ENCODE measurements at places on chromosomes 7 and 10. TPM values are rescaled to one million over a fixed set of nuclear protein-coding genes. Genes with fewer than 3 reads are reported as not detected.

FXYD4 gene
- total RNA-seq: not detected

GDF10 gene
- total RNA-seq: 1.3 TPM

CHRM2 gene
- not detected for total RNA-seq

WNT8B gene
- total RNA-seq: not detected

LEP gene
- total RNA-seq: 11.8 TPM

OR2A1 gene
- total RNA-seq: not detected

DMBT1 gene
- 0.15 TPM for total RNA-seq

IFIT1 gene
- total RNA-seq: 7.1 TPM

HABP2 gene
- not detected for total RNA-seq

KIAA1217 gene
- total RNA-seq: 109 TPM

SYT15 gene
- 2.3 TPM for total RNA-seq

ST8SIA6 gene
- 1.2 TPM for total RNA-seq

BTBD16 gene
- 4.7 TPM for total RNA-seq

NUDT13 gene
- 0.86 TPM for total RNA-seq

TMEM236 gene
- 0.11 TPM for total RNA-seq

SPACDR gene
- 0.53 TPM for total RNA-seq

ATOH7 gene
- not detected for total RNA-seq

PPP1R17 gene
- total RNA-seq: not detected

APBB1IP gene
- total RNA-seq: 3.9 TPM

IKZF1 gene
- 7.3 TPM for total RNA-seq

LIPF gene
- total RNA-seq: not detected

SEMA3D gene
- total RNA-seq: 3.9 TPM

PRKCQ gene
- not detected for total RNA-seq

UCMA gene
- not detected for total RNA-seq

SFRP4 gene
- total RNA-seq: 0.68 TPM

TRIP6 gene
- total RNA-seq: 66.3 TPM

ATP6V0A4 gene
- total RNA-seq: 37.2 TPM

NPSR1 gene
- total RNA-seq: not detected

MMP21 gene
- 0.23 TPM for total RNA-seq

MYPN gene
- not detected for total RNA-seq

GRID1 gene
- total RNA-seq: 2.9 TPM

SPOCK2 gene
- 3.7 TPM for total RNA-seq

MOGAT3 gene
- total RNA-seq: not detected

CUZD1 gene
- total RNA-seq: 0.26 TPM

CACNB2 gene
- total RNA-seq: 12.3 TPM

TFR2 gene
- 0.81 TPM for total RNA-seq

HHEX gene
- 2.1 TPM for total RNA-seq

MMD2 gene
- not detected for total RNA-seq

ZNF789 gene
- total RNA-seq: 5.0 TPM

SKIDA1 gene
- 3.0 TPM for total RNA-seq

VAX1 gene
- not detected for total RNA-seq

ASB10 gene
- not detected for total RNA-seq
